Thyroid gland (tissue), 4 donors: ENCODE measurements at places on chromosomes 16 and 17. TPM values are rescaled to one million over a fixed set of nuclear protein-coding genes. Genes with fewer than 3 reads are reported as not detected.

DNA sequence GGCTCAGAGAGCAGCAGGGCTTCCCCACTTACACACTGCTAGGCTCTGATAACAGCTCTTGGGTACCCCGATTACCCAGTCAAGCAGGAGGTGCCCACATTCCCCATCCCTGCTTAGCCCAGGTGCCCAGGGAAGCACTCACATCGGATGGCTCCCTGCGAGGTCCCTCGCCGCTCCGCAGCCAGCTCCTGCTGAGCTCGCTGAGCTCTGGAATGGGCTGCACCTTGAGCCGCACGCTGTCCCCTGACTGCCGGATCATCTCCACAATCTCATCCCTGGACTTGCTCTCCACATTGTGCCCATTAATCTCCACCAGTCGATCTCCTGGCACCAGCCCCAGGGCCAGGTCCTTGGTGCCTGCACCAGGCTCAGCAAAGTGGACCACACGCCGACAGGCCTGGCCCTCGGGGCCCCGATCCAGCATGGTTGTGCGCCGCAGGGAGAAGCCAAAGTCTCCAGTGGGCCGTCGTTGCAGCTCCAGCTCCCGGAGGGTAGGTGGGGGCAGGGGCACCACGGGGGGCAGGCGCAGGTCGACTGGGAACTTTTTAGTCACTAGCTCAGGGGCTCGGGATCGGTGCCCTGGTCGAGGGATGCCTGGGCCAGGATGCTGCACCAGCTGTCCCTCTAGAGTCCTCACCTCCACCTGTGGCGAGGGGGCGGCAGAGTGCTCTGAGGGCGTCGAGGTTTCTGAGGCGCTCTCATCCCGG is 14.2 kb downstream of the MYO18A start:
- peaks cover 28% of the 10 kb centered on the region for H3K4me1 ChIP-seq
- peaks cover 8% of the 10 kb centered on the region for H3K36me3 ChIP-seq
- H3K4me3 ChIP-seq = no peak overlapping the region
- no peaks in the 10 kb centered on the region for H3K27me3 ChIP-seq
- no peak overlapping the region for H3K27ac ChIP-seq
- DNase-seq = no peak

GRCh38 chr17:30549864-30550511 is 72.8 kb downstream of the GOSR1 start:
- no peak for DNase-seq
- H3K4me1 ChIP-seq = no peaks in the 10 kb centered on the region
- no peak overlapping the region for H3K27ac ChIP-seq
- no peaks in the 10 kb centered on the region for H3K27me3 ChIP-seq
- peaks cover 3% of the 10 kb centered on the region for H3K36me3 ChIP-seq

DNA sequence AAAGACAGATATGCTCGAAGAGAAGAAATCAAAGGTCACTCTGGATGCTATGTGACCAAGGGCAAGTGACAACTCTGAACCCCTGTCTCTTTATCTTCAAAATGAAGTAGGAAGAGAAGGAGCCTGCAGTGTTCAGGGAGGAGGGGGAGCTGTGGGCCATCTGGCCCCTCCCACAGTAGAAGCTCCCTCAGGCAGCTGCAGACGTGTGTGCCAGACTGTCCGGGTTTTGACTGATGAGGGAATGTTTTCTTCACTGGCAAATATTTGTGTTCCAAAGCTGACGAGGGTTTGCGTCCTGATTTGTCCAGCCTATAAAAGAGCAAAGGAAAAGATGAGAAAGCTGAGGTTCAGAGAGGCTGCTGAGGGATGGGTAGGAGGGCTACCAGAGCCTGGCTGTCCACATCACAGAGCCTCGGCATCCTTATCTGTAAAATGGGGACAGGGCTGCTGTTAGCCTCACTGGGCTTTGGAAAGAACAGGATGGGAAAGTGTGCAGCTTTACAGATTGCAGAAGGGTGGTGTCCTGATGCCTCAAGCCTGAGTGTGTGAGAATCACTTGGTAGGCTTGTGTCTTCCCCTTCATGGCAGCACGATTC is 1.8 kb upstream of the GINS2 start:
- H3K4me1 ChIP-seq = peaks cover 8% of the 10 kb centered on the region
- no peaks in the 10 kb centered on the region for H3K27me3 ChIP-seq
- DNase-seq = no peak
- H3K4me3 ChIP-seq = no peak overlapping the region
- H3K27ac ChIP-seq = no peak overlapping the region

- DNase-seq = no peak
- H3K27ac ChIP-seq = no peak overlapping the region
- H3K4me3 ChIP-seq = no peak overlapping the region
- no peaks in the 10 kb centered on the region for H3K4me1 ChIP-seq
These were observed 8.4 kb upstream of the HELZ start for GRCh38 chr17:67253384-67253783.

DNA sequence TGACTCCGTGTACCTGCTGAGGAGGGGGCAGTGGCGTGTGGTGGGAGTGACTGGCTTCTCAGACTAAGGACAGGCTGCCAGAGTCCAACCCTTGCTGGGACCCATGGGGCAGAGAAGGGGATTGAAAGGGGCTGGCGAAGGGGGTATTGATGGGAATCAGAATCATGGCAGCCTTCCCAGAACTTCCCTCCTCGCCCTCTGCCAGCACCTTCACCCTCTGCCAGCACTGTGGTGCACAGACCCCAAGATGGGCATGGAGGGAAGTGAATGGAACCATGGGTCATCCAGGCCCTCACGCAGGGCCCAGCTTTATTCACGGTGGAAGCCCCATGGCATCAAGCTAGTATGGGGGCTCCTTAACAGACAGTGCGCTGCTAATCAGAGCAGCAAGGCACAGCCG is 76.8 kb downstream of the IRX5 start:
- no peaks in the 10 kb centered on the region for H3K36me3 ChIP-seq
- no peaks in the 10 kb centered on the region for H3K27me3 ChIP-seq
- no peak for DNase-seq
- H3K4me1 ChIP-seq = no peaks in the 10 kb centered on the region

DNA sequence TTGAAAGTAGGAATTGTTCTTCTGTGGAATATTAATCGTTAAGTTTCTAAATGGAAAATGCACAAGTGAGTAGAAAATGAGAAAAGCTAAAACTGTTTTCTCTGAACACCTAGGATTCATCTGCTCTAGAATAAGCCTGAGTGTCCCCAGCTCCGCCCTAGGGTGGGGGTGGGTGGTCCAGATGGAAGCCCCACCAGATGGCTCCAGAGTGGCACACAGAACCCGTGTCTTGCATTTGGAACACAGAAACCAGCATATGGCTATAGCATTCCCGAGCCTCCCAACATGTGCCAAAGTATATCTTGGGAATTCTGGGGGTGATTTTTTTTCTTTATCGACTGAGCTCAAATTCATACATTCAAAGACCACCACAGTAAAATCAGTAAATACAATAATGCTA is 517.7 kb upstream of the PSMD7 start:
- no peak overlapping the region for H3K27ac ChIP-seq
- H3K4me3 ChIP-seq = no peak overlapping the region
- H3K36me3 ChIP-seq = no peaks in the 10 kb centered on the region

GRCh38 chr17:42305543-42306384 is 17.5 kb downstream of the STAT5A start:
- H3K27me3 ChIP-seq = no peaks in the 10 kb centered on the region
- peaks cover 4% of the 10 kb centered on the region for H3K4me1 ChIP-seq

- no peak overlapping the region for H3K27ac ChIP-seq
- H3K27me3 ChIP-seq = no peaks in the 10 kb centered on the region
- H3K4me3 ChIP-seq = no peak overlapping the region
- no peak for DNase-seq
These were observed 25.5 kb downstream of the LDAF1 start for GRCh38 chr16:21183995-21184394.

DNA sequence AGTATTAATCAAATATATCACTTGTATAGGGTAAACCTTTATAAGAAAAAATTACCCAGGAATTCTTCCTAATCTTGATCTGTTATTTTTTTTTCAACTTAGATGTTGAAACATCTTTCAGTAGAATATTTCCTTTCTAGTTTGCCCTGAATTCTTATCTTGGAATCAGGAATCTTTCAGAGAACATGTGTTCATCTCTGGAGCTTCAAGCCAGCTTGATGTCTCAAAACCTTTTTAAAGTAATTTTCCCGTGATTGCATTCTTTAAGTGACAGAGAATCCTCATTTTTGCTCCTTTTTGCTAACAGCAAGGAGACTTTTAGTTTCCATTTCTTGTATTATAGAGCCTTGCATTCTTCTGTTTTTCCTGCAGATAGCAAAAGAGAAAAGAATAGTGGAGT is 90.8 kb downstream of the ELAC2 start:
- no peaks in the 10 kb centered on the region for H3K4me1 ChIP-seq
- H3K4me3 ChIP-seq = no peak overlapping the region
- H3K27ac ChIP-seq = no peak overlapping the region
- no peaks in the 10 kb centered on the region for H3K27me3 ChIP-seq

DNA sequence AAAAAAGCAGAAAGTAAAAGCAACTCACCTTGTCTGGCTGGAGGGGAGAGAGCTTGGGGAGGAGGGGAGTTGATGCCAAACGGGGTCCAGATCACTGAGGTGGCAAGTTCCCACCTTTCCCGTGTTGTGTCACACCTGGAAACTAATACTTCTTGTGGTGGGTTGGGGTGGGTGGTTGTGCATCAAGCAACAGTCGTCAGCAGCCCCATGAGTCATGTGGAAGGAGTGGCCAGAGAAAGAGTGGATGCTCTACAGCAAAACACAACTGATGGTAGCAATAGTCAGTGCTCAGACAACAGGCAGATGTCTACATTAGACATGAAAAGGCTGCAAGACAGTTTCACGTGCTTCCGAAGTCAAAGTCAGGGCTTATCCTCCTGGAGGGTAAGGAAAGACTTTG is 35.4 kb downstream of the ARSG start:
- H3K4me3 ChIP-seq = no peak overlapping the region
- no peaks in the 10 kb centered on the region for H3K36me3 ChIP-seq
- no peak for DNase-seq
- H3K27ac ChIP-seq = no peak overlapping the region
- H3K27me3 ChIP-seq = no peaks in the 10 kb centered on the region

DNA sequence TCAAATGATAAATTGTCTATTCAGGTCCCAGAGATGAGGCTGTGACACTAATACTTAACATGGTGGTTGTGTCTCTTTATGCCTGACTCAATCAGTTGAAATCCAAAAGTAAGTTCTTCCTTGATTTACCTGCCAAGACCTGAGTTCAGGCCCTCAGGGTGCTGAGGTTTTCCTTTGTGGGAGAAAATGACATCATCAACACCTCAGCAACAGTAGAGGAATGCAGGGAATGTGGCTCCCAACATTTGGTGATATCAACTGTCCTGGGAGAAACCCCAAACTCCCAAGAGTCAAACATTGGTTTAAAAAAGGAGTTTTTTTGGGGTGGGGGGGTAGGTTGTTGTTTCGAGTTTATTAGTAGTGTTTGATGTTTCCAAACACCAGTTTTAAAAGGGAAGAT is 14.7 kb downstream of the RNF43 start:
- no peaks in the 10 kb centered on the region for H3K4me1 ChIP-seq
- H3K4me3 ChIP-seq = no peak overlapping the region
- H3K27me3 ChIP-seq = no peaks in the 10 kb centered on the region
- no peak overlapping the region for H3K27ac ChIP-seq

DNA sequence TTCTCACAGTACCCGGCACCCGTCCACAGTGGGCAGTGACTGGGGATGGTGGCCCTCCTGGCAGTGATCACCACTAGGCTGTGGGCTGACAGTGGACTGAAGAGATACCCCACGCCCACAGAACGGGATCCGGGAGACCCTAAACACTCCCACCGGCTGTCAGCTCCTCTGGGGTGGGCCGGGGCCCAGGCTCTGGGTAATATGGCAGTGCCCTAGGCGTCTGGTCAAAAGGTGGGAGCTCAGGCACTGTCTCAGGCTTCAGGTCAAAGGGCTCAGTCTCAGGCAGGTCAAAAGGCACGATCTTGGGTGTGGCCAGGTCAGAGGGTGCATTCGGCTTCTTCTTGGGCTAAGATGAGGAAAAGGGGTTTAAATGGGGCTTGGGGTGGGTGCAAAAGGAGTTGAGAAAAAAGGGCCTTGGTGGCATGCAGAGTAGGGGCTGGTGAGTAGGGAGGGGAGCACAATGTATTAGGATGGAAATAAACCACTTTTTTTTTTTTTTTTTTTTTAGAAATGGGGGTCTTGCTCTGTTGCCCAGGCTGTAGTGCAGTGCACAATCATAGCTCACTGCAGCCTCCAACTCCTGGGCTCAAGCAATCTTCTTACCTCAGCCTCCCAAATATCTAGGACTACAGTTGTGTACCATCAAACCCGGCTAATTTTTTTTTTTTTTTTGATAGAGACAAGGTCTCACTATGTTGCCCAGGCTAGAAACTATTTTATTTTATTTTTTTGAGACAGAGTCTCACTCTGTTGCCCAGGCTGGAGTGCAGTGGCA is 11.0 kb downstream of the CAVIN1 start:
- no peaks in the 10 kb centered on the region for H3K36me3 ChIP-seq
- H3K27me3 ChIP-seq = no peaks in the 10 kb centered on the region

- H3K36me3 ChIP-seq = no peaks in the 10 kb centered on the region
- no peak overlapping the region for H3K27ac ChIP-seq
- DNase-seq = no peak
- H3K4me3 ChIP-seq = no peak overlapping the region
- H3K27me3 ChIP-seq = no peaks in the 10 kb centered on the region
These were observed 33.2 kb upstream of the TAC4 start for GRCh38 chr17:49881054-49881402.

GRCh38 chr17:9959377-9959981 is 54.4 kb upstream of the RCVRN start:
- no peak for DNase-seq
- no peaks in the 10 kb centered on the region for H3K36me3 ChIP-seq

GRCh38 chr16:82425661-82426060 is 201.1 kb upstream of the CDH13 start:
- no peaks in the 10 kb centered on the region for H3K27me3 ChIP-seq
- no peak for DNase-seq
- no peaks in the 10 kb centered on the region for H3K4me1 ChIP-seq
- no peak overlapping the region for H3K27ac ChIP-seq

- H3K4me1 ChIP-seq = no peaks in the 10 kb centered on the region
- DNase-seq = no peak
- H3K27me3 ChIP-seq = no peaks in the 10 kb centered on the region
- H3K27ac ChIP-seq = no peak overlapping the region
- no peak overlapping the region for H3K4me3 ChIP-seq
These were observed 15.0 kb downstream of the GAA start for GRCh38 chr17:80116276-80116920.

The TNFRSF17 gene
- 0.67 TPM for total RNA-seq

The TP53TG3F gene
- total RNA-seq = not detected

The NETO2 gene
- 7.7 TPM for total RNA-seq

The CPNE2 gene
- total RNA-seq = 29.7 TPM

The KRTAP1-1 gene
- not detected for total RNA-seq

The NOS2 gene
- 1.1 TPM for total RNA-seq

The ABAT gene
- 23.2 TPM for total RNA-seq

The KCNG4 gene
- not detected for total RNA-seq
